Stimulated activated CD8-positive, alpha-beta memory T cell treated with anti-CD3 and anti-CD28 coated beads, Interleukin-4, amount 100 ng/mL, for 4 hours (primary cell): ENCODE measurements at places on chromosomes 11 and 22.

DNA sequence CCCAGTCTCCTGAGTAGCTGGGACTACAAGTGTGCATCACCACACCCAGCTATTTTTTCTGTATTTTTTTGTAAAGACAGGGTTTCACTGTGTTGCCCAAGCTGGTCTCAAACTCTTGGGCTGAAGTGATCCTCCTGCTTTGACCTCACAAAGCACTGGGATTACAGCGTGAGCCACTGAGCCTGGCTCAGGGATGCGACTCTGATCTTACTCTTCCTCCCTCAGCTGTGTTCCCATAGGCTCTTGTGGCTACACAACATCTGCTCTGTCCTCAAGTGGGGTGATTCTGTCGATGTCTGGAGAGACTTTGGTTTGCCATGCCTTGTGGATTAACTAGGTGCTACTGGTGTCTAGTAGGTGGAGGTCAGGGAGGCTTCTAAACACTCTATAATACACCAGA, 127.0 kb upstream of the SERPIND1 start:
- no peak for DNase-seq

GRCh38 chr11:116829525-116830183, at the start of gene APOC3:
Gene APOC3, plus strand, starts transcription at chr11:116829907. Its CDS starts 676 bp downstream, at chr11:116830583.
- no peak for DNase-seq

GRCh38 chr11:22875869-22876473, 15.7 kb upstream of the CCDC179 start:
- peak; percentile 31 for DNase-seq

DNA sequence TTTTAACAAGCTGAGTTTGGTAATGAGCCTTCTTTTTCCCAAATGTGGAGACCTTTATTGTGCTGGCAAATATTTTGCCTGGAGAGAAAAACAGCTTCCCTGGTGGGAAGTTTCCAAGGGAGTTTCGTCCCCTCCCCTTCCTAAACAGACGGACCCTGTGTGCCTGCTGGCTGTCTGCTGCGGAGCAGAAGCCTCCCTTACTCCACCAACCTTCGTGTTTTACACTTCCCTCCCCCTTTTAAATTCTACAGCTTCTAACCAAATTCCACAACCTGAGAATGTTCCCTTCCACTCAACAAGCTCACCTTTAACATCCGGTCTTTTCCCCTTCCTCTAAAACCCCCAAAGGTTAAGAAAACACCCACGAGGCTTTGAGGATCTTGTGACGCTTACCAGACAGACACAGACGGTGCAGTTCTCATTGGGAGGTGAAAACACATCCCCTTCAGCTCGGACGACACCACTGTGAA, 17.1 kb downstream of the VWCE start:
- DNase-seq = no peak

GRCh38 chr11:100731471-100731870, 44.4 kb downstream of the ARHGAP42 start:
- DNase-seq = no peak

GRCh38 chr11:75308116-75308515, 43.3 kb downstream of the ARRB1 start:
- DNase-seq = no peak

DNA sequence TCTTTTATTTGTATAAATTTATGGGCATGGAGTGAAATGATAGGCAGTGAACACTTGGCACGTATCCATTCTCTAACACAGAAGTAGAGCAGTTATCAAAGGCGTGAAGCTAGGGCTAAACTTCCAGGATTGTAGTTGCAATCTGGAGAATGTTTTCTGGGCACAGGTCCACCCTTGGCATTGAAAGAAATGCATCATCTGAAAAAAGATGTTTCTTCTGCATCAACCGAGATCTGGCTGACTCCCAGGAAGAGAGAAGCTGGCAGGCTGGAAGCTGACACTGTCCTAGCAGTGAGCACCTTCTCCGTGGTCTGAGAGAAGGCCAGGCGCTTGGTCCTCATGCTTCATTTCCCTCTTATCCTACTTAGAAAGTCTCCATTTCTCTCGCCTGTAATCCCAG, 600.0 kb downstream of the BRD1 start:
- DNase-seq = no peak

GRCh38 chr22:31148488-31148887, 8.2 kb upstream of the PLA2G3 start:
- DNase-seq = no peak

DNA sequence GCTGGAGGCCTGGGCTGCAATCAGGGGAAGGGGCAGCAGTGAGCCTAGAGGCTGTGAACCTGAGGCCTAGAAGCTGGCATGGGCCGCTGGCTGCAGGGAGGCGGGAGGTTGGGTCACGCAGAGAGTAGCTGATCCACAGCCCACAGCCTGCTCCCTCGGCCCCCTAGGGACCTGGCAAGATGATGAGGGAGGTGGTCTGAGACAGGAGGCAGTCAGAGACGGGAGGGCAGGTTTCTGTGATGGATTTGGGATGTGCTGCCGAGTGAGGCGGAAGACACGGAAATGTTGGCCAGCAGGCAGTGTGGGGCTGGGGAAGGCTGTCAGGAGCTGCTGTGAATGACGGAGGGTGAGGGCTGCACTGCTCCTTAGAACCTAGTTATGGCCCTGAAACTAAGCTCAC, 22.7 kb downstream of the LRFN4 start:
- DNase-seq = no peak

- peak; percentile 21 for DNase-seq
Measured at GRCh38 chr11:1335811-1336761, 26.7 kb upstream of the TOLLIP start.

- DNase-seq = no peak
Measured at GRCh38 chr11:95360377-95361075, 129.5 kb upstream of the SESN3 start.

GRCh38 chr11:132993991-132994502, 538.3 kb downstream of the OPCML start:
- DNase-seq = no peak

DNA sequence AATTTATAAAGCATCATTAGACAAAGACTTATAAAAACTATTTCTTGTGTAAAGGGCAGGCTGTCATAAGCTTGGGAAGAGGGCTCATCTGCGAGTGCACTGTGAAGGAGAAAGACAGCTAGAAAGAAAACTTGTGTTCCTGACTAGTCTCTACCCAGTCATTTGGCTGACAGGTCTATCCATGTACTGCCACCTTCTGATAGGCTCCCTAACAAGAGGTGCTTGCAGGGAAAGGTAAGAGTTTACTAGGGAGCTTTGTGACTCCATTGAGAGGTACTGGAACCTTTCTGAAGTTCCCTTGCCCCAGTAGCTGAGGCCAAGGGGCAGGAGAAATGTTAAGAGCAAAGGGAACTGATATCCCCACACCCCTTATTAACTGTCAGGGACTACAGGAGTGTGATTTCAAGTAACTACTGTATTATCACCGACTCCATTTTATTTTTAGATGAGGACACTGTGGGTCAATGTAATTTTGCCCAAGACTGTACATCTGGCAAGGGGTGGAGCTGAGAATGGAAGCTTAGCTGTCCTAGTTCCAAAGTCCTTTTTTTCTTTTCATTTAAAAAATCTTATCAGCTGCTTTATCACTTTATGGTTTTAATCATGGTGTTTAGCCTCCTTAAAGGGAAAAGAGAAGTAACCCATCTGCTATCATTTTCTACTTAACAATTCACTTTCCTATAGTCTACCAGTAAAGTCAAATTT, 129.4 kb downstream of the ARHGAP20 start:
- DNase-seq = no peak

DNA sequence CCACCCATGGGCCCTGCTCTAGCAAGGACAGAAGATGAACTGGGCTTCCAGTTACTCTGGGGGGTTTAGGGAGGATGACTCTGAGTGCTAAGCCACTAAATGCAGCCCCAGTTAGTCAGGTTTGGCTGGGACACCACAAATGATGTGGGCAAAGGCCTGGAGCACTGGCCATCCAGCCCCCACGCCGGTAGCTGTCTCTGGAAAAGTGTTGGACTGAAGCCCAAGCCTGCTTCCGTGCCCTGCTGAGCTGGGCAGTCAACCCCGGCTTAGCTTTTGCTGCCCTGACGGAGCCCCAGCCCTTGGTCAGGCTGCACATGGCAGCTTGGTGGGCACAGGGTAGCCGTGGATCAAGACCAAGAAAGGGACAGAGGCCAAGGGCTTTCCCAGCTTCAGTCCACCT, 5.7 kb upstream of the GSTP1 start:
- no peak for DNase-seq

DNA sequence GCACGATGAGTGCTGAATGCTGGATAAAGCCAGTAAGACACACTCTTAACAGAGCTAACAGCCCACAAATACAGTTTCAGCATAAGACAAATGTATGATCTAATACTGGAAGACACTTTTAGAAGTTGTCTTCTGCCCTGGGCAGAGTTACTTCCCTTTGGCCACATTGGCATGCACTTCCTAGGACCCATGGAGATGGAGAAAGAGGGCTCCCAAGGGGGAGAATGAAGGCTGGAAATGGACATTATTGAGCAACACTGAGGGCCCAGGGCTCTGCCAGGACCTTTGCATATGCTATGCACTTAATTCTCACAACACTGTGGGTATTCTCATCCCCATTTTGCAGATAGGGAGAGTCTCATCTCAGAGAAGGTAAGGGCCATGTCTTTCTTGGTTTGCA, 123.1 kb downstream of the ADAMTS15 start:
- no peak for DNase-seq

DNA sequence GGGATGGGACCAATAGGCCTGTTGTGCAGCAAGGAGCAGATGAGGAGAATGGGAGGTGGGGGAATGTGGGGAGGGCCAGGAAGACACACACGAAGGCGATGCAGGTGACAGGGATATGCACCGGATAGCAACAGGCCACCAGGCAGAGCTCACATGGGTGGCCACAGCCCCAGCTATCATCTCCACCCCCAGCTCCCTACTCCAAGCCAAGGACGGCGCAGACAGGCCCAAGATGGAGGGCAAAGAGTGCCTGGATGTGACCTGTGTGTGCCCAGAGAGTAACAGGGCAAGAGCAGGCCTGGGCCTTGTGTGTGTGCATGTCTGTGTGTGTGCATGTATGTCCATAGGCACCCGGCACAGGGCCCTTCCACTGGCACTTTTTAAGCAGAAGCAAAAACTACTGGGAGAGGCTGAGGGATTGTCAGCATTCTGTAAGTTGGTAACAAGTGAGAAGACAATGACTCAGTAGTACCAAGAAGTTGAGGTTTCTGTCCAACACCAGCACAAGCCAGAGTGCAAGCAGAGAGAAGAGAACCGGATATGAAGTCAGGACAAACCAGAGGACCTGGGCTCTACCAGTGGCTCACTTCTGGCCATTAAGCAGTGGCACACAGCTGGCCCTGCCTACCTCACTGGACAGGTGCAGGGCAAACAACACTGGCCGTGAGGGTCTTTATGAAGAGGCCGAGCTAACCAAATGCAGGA, 36.4 kb downstream of the NRXN2 start:
- no peak for DNase-seq

GRCh38 chr22:38177926-38178604, 3.6 kb downstream of the PLA2G6 start:
- no peak for DNase-seq

DNA sequence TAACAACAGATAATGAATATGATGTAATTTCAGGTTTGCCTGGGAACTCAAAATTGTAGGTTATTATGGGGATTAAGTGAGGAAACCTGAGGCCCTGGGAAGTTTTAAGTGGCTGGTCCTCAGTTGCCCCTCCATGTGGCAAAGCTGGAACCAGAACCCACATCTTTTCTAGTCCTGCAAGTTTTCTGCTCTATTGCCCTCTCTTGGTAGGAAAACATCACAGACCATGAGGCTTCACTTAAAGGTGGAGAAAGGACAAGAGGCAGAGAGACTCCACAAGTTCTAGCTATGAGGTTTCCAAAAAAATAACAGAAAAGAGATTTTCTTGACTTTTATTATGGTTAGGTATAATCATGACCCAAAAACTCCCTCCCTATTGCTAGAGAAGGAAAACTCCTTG, 115.5 kb upstream of the DDI1 start:
- no peak for DNase-seq

GRCh38 chr11:48154151-48154550, 62.5 kb upstream of the OR4B1 start:
- no peak for DNase-seq

DNA sequence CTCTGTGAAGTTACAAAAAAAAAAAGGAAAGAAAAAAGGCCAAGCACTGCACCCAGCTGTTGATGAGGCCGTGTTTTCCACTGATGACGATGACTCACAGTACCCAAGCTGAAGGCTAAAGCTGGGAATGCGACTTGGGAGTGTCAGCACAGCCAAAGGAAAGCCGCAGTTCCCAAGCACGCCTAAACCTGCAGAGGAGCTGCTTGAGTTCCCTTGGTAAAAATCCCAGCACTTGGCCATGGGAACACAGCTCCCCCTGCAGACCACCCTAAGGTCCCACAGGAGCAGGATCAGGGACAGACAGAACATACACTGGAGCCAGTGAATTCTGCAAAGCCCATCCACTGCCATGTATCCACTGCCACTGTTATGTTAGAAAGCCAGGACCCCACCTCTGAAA, 39.9 kb downstream of the SERGEF start:
- DNase-seq = no peak

GRCh38 chr11:78354408-78355308, 63.0 kb downstream of the GAB2 start:
- no peak for DNase-seq

DNA sequence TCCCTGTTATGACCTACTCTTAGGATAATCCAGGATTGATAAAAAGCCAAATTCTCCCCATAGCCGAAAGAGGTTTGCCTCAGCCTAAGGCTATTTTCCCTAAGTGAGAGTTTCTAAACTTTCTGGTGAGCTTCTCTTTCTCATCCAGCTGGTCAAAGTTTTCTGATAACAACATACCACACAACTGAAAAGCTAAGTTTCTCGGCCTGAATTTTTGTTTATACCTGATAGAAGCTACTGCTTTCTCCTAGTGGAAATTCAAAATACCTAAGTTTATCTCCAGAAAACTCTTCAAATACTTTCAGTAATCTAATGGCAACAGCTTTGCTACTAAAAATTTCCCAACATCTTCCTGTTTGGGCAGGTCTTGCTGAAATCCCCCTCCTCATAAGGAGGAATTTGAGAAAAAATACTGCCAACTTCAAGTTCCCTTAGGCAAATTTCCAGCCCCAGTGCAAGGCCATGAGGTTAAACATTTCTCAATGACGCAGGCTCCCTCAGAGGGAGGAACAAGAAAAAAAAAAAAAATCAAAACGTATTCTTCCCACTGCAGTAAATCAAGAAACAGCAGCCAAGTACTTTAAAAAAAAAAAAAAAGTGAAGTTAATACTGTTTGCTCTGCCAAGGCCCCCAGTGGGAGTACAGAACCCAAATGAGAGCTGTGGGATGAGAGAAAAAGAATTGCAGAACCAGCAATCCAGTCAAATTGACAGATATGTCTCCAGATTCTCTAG, 127.0 kb downstream of the MRTFA start:
- DNase-seq = no peak
